ENCODE measurements at places on chromosomes 5 and 9.

DNA sequence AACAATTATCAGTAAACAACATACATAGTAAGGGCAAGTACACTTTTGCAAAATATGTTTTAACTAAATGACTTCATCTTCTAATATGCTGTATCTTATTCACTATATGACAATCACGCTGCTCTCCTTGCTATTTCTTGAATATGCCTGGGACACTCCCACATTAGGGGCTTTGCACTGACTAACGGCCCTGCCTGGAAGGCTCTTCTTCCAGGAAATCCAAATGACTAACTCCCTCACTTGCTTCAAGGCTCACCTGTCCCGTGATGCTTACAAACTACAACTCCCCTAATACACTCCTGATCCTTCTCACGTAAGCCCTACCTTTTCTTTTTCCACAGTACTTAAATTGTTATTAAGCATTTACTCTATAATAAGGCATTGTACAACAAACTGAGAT is 10.6 kb downstream of the ERP44 start:
- peak overlapping the region; percentile 81 for H3K4me3 ChIP-seq
- no peaks in the 10 kb centered on the region for H3K36me3 ChIP-seq
- no peaks in the 10 kb centered on the region for H3K27me3 ChIP-seq
- peak overlapping the region; percentile 82 for H3K27ac ChIP-seq
- DNase-seq: no peak
- peaks cover 58% of the 10 kb centered on the region for H3K4me1 ChIP-seq

DNA sequence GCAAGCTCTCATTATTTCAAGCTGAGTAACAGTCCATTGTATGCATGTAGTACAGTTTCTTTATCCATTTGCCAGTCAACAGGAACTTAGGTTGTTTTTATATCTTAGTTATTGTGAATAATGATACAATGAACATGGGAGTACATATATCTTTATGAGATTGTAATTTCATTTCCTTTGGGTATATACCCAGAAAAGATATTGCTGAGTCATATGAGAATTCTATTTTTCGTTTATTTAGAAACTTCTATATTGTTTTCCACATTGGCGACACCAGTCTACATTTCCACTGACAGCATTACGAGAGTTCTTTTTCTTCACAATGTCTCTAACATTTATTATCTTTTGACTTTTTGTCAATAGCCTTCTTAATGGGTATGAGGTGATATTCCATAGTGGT is 477.8 kb upstream of the PAPPA start:
- H3K4me1 ChIP-seq: no peaks in the 10 kb centered on the region
- no peak overlapping the region for H3K27ac ChIP-seq
- DNase-seq: no peak
- no peaks in the 10 kb centered on the region for H3K27me3 ChIP-seq
- H3K36me3 ChIP-seq: no peaks in the 10 kb centered on the region

DNA sequence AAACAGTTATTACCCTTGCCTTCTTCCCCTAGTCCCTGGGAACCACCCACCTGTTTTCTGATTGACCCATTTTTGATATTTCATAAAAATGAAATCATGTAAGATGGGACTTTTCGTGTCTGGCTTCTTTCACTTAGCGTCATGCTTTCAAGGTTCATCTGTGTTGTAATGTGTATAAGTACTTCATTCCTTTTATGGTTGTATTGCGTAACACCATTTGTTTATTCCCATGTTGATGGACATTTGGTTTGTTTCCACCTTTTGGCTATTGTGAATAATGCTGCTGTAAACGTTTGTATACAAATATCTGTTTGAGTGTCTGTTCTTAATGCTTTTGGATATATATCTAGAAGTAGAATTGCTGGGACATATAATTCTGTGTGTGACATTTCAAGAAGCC is 650.1 kb upstream of the COX7C start:
- H3K27ac ChIP-seq: no peak overlapping the region
- H3K4me3 ChIP-seq: no peak overlapping the region
- H3K27me3 ChIP-seq: no peaks in the 10 kb centered on the region
- H3K36me3 ChIP-seq: no peaks in the 10 kb centered on the region
- H3K4me1 ChIP-seq: no peaks in the 10 kb centered on the region

- no peaks in the 10 kb centered on the region for H3K27me3 ChIP-seq
- H3K4me1 ChIP-seq: no peaks in the 10 kb centered on the region
- no peak overlapping the region for H3K27ac ChIP-seq
- DNase-seq: no peak
- no peak overlapping the region for H3K4me3 ChIP-seq
These were observed 65.9 kb downstream of the ELL2 start for GRCh38 chr5:95895771-95896170.

DNA sequence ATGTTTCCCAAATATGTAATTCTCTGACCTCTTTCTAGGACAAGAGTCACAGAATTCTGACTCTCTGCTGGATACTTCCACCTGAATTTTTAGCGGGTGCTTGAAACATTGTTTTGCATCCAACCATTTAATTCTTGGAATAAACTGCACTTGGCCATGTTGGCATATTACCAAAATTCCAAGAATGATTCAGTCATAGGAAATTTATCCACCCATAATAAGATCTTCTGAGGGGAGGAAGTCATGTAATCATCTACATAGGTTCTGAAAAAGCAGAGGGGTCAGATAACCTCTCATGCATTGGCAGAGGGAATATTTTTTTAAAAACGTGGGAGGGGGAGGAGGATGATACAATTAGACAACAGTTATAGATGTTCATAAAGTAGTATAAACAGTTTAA is 156.9 kb downstream of the PAM start:
- no peaks in the 10 kb centered on the region for H3K27me3 ChIP-seq
- peaks cover 11% of the 10 kb centered on the region for H3K36me3 ChIP-seq

GRCh38 chr5:74640954-74641734 is 616 bp upstream of the ENC1 start:
- peaks cover 4% of the 10 kb centered on the region for H3K27me3 ChIP-seq
- DNase-seq: peak; percentile 46
- H3K4me1 ChIP-seq: peaks cover 40% of the 10 kb centered on the region
- no peaks in the 10 kb centered on the region for H3K36me3 ChIP-seq
- peak overlapping the region; percentile 96 for H3K4me3 ChIP-seq

- no peaks in the 10 kb centered on the region for H3K27me3 ChIP-seq
- no peak overlapping the region for H3K27ac ChIP-seq
- no peak for DNase-seq
- no peaks in the 10 kb centered on the region for H3K4me1 ChIP-seq
- no peak overlapping the region for H3K4me3 ChIP-seq
These were observed 126.7 kb downstream of the SLC25A46 start for GRCh38 chr5:110865400-110866094.

DNA sequence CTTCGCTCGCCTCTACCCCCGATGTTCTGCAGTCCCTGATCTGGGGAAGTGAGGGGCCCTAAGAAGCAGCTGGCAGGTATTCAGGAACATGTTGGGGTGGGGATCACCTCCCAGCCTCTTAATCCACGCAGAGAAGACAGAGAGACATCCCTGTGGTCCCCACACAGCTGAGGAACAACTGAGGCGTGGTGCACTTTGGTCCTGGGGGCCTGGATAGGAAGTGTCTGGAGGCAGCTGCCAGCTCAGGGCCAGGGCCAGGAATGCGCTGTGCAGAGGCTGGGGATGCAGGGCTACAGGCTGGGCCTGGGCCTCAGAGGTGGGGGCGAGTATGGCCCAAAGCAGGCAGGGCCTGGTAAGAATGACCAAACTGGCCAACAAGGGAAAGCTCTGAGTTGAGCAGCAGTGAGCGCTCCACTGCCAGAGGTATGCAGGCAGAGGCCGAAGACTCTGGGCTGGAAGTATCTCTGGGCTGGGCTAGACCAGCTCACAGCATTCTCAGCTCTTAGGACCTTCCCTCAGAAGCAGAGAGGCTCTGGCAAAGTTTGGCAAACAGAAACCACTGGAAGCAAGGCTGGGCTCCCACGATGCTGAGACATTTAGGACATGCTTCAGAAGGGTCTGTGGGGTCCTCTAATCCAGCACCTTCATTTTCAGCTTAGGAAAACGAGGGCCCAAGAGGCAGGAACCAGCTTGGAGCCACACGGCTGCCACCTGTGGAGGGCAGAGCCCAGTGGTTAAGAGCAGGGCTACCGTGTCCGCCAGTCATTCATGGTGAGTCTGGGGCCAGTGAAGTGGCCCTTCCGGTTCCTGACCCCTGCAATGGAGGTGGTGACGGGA is 174.4 kb downstream of the GAPVD1 start:
- H3K36me3 ChIP-seq: peaks cover 16% of the 10 kb centered on the region
- H3K27ac ChIP-seq: no peak overlapping the region
- peaks cover 6% of the 10 kb centered on the region for H3K27me3 ChIP-seq
- H3K4me3 ChIP-seq: no peak overlapping the region
- H3K4me1 ChIP-seq: no peaks in the 10 kb centered on the region

- no peaks in the 10 kb centered on the region for H3K4me1 ChIP-seq
- H3K27me3 ChIP-seq: no peaks in the 10 kb centered on the region
- H3K27ac ChIP-seq: no peak overlapping the region
These were observed 627.0 kb downstream of the RAB3C start for GRCh38 chr5:59209758-59210359.

DNA sequence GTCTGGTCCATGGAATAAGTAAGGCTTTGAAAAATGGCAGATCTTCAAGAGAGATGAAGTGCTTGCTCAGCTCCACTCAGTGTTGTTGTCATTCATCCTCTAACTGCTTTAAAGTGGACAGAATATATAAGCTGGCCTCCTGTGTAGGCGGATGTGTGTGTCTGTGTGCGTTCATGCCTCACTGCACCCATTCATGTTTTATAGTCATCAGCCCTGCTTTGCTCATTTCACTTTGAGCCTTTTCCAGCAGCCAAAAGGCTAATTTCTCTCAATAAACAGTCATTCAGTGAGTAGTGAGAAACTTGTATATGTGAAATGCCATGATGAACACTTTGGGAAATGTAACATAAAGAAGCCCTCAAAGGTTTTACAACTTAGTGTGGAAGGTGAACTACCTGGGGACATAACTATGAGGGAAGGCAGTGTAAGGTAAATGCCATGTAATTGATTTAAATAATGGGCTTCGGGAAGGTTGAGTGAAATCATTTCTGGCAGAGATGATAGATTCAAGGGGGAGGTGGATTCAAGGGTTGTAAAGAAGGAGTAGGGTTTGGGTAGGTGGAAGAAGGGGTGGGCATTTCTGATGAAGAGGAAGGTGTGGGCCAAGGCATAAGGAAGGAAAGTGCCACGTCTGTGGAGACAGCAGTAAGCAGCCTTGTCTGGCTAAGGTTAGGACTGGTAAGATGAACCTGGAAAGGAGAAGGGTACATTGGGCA is 15.7 kb downstream of the TTC23L start:
- H3K4me1 ChIP-seq: no peaks in the 10 kb centered on the region
- no peak for DNase-seq
- H3K27me3 ChIP-seq: no peaks in the 10 kb centered on the region
- H3K36me3 ChIP-seq: no peaks in the 10 kb centered on the region
- no peak overlapping the region for H3K27ac ChIP-seq
- H3K4me3 ChIP-seq: no peak overlapping the region

- H3K27me3 ChIP-seq: peaks cover 49% of the 10 kb centered on the region
- H3K36me3 ChIP-seq: no peaks in the 10 kb centered on the region
These were observed 88.8 kb downstream of the ANXA2R start for GRCh38 chr5:42951293-42951840.

GRCh38 chr5:149775785-149776184 is 45.7 kb downstream of the PPARGC1B start:
- H3K36me3 ChIP-seq: peaks cover 5% of the 10 kb centered on the region
- no peak overlapping the region for H3K4me3 ChIP-seq
- H3K27me3 ChIP-seq: no peaks in the 10 kb centered on the region
- H3K27ac ChIP-seq: no peak overlapping the region
- DNase-seq: no peak
- H3K4me1 ChIP-seq: peaks cover 9% of the 10 kb centered on the region

- no peak overlapping the region for H3K27ac ChIP-seq
- no peaks in the 10 kb centered on the region for H3K27me3 ChIP-seq
- H3K4me1 ChIP-seq: peaks cover 5% of the 10 kb centered on the region
- no peak overlapping the region for H3K4me3 ChIP-seq
These were observed 31.5 kb downstream of the VAV2 start for GRCh38 chr9:133960568-133961129.

DNA sequence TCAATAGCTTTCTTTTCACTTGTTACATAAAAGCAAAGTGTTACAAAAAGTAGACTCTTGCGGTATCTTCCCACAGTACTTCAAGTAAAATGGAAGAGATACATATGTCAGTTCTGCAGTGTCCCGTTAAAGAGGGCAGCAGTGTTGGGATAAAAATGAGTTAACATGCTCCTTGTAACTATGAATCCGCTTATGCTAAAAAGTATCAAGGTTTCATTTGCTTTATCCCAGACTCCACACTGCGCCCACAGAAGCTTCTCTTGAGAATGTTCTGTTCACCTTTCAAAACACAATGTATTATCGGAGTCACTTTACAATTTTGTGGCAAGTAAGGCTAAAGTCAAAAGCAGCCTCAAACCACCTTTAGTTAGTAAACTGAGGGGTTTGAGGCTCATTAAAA is 790 bp downstream of the PTAR1 start:
- peak overlapping the region; percentile 90 for H3K4me3 ChIP-seq
- H3K27me3 ChIP-seq: peaks cover 12% of the 10 kb centered on the region
- peak overlapping the region; percentile 97 for H3K27ac ChIP-seq
- no peaks in the 10 kb centered on the region for H3K36me3 ChIP-seq
- peaks cover 52% of the 10 kb centered on the region for H3K4me1 ChIP-seq
- no peak for DNase-seq

GRCh38 chr9:111094433-111094924 is 56.2 kb upstream of the LPAR1 start:
- DNase-seq: no peak
- no peaks in the 10 kb centered on the region for H3K27me3 ChIP-seq
- H3K4me3 ChIP-seq: no peak overlapping the region
- H3K36me3 ChIP-seq: no peaks in the 10 kb centered on the region
- no peak overlapping the region for H3K27ac ChIP-seq

GRCh38 chr5:131747180-131748105 is 49.4 kb downstream of the FNIP1 start:
- H3K27ac ChIP-seq: peak overlapping the region; percentile 81
- peaks cover 12% of the 10 kb centered on the region for H3K36me3 ChIP-seq
- no peak for DNase-seq
- peak overlapping the region; percentile 51 for H3K4me3 ChIP-seq

DNA sequence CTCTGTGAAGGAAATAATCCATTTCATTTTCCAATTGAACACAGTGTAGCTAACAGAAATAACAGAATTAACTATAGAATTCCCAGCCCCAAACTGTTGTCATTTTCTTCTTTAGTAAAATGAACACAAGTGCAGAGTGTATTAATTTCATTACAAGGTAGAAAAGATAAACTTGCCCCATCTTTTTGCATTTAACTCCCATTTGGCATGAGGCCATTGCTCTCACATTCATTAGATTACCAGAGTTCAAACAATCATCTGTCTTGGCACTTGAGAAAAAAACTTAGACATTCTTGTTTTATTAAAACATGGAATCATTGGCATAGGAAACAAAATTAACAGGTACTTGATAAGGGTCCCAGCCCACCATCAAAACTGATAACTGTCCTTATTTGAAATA is 821.5 kb upstream of the C9orf72 start:
- H3K27me3 ChIP-seq: no peaks in the 10 kb centered on the region
- no peak overlapping the region for H3K27ac ChIP-seq
- H3K36me3 ChIP-seq: no peaks in the 10 kb centered on the region
- H3K4me1 ChIP-seq: no peaks in the 10 kb centered on the region
- no peak overlapping the region for H3K4me3 ChIP-seq
